ENCODE measurements at places on chromosomes 16 and 17. TPM values are rescaled to one million over a fixed set of nuclear protein-coding genes. Genes with fewer than 3 reads are reported as not detected.

The GABARAPL2 gene
- 96.6 TPM for total RNA-seq

The SLC12A3 gene
- not detected for total RNA-seq

The NEUROD2 gene
- total RNA-seq, result 44.8 TPM

The CCL5 gene
- total RNA-seq, result not detected

The DDX42 gene
- 64.0 TPM for total RNA-seq

The SNRNP25 gene
- 14.3 TPM for total RNA-seq

The HAGHL gene
- total RNA-seq, result 11.4 TPM

The KRT23 gene
- total RNA-seq, result 0.41 TPM

- no peak for DNase-seq
These were observed 5.2 kb upstream of the CORO6 start for GRCh38 chr17:29627951-29628350.

DNA sequence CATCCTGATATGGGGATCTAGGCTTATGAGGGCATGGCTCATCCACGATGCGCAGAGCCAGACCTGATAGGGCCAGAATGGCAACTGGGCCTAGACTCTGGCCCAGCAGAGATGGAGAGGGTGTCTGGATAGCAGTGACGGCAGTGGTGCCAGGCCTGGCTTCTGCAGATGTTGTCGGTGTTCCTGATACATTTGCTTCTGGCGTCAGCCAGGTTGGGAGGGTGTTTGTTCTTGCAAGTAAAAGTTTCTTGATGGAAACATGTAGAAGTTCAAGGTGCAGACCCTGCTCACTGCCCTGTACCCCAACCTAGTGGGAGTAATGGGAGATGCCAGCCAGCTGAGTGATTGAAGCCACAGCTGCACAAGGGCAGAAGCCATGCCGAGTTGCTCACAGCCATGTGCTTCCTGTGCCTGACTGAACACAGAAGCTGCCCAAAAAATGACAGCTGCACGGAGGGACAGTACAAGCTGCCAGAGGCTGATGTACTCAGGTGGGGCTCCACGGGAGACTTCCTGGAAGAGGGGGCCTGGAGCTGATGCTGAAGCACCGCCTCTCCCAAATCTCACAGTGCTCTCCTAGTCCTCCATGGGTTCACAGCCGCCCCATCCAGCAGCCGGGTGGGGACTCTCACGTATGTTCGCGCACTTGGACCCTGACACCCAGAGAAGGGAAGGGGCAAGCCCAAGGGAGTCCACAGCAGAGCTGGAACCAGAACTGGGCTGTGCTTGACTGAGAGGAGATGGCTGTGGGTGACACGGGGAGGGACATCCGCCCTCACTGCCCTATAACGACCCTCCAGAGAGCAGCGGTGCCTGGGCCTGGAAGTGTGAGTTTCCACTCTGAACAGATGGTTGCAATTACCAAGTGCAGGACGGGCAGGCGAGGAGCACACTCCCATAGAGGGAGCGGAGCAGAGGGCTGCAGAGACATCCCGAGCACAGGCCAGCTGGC lies 78.7 kb downstream of the N4BP1 start:
- no peak for DNase-seq

- DNase-seq, result no peak
These were observed 15.0 kb upstream of the RGS9 start for GRCh38 chr17:65121916-65122806.

GRCh38 chr17:6205525-6205924 lies 135.3 kb downstream of the WSCD1 start:
- no peak for DNase-seq

GRCh38 chr16:82240111-82240510 lies 70.1 kb upstream of the MPHOSPH6 start:
- DNase-seq, result no peak

- no peak for DNase-seq
These were observed 2.4 kb downstream of the FBRS start for GRCh38 chr16:30660424-30661261.

- DNase-seq, result no peak
These were observed 43.5 kb downstream of the CYB561 start for GRCh38 chr17:63402431-63403212.

- no peak for DNase-seq
These were observed 90.1 kb downstream of the XYLT1 start for GRCh38 chr16:17380613-17381012.

DNA sequence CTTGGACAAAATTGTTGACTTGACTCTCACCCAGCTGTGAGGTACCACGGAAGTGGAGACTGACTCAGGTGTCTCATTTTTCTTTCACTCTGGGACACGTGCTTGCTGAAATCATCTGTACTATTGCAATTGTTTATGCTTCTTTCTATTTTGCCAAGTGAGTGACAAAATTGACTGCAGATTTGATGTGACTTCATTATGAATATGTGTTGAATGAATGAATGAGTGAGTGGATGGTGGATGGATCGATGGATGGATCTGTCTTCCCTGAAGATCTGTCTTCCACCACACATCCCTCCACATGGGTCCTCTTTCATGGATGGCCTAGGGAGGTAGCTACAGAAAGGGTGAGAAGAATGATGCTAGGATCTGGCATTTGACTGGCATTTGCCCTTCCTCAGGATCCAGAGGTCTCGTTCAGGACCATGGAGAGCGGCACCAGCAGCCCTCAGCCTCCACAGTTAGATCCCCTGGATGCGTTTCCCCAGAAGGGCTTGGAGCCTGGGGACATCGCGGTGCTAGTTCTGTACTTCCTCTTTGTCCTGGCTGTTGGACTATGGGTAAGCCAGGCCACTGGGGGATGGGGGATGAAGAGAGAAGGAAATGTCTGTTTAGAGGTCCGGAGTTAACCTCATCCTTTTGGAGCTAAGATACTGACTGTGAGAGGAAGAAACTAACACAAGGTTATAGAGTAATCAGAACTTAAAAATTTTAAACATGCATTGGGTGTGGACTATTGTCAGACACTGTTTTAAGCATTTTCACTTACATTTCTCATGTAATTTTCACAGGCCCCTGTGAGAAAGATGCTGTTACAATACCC lies 12.7 kb downstream of the SLC5A11 start:
- no peak for DNase-seq

DNA sequence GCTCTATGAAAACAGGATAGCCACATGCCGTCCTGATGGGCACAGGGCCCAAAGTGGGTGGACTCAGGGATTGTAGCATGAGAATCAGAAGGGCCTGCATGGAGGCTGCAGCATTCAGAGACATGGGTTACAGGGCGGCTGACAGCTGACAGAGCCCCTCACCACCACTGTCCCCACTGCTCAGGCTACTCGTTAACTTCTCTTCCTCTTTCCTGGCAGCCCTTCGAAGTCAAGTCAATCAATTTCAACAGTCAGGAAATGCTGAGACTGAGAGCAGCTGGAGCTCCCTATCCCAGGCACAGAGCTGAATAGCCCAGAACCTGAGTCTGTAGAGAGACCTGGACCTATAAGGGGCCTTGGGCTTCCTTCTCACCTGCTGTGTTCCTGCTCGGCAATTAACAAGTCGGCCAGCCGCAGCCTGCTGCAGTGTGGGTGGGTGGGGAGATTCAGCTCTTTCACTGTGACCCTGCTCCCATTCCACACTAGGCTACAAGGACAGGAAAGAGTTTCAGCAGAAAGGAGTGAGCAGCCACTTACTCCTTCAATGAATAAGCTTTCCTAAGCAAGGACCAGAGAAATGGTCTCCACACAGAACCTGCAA lies 76.9 kb downstream of the TEX14 start:
- DNase-seq, result no peak

- DNase-seq, result no peak
These were observed 2.7 kb upstream of the KCNJ18 start for GRCh38 chr17:21689604-21690003.

DNA sequence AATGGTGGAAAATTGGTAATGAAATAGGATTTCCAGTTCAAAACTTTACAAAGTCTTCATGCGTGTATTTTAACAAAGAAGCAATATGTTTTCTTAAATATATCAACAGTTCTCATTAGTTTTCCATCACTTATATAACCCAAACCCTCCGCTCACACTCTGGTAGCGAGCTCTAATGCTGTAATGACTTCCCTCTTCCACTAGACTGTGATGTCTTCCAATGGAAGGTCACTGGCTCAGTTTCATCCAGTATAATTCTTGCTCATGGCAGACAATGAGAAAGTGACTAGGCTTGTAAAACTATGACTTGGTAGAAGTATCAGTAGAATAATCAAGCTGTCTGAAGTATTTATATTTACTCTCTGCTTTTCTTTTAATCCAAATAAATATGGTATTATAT lies 32.8 kb downstream of the NETO2 start:
- DNase-seq, result no peak

DNA sequence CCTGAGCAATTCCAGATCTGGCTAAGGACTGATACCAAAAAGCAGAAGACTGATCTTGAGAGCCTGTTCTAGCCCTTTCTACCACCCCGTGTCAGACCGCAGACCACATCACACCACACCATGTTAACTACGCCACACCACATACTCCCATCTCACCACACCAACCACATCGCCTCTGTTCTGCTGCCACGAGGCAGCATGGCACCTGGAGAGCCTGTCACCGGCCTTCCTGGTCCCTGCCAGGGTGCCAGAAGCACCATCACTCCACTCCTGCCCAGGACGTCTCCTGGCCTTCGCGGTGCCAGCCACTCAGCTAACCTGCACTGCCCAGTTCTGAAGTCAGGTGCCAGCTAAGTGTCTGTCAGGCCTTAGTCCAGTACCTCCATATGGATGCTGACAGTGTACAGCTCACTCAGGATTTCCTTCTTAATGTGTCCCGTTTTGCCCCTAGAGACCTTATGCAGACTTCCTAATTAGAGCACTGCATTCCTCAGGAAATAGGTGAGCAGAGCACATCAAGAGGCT lies 37.2 kb upstream of the BCAR1 start:
- no peak for DNase-seq

GRCh38 chr16:4316108-4316863 lies 419 bp downstream of the GLIS2 start:
- DNase-seq, result no peak

DNA sequence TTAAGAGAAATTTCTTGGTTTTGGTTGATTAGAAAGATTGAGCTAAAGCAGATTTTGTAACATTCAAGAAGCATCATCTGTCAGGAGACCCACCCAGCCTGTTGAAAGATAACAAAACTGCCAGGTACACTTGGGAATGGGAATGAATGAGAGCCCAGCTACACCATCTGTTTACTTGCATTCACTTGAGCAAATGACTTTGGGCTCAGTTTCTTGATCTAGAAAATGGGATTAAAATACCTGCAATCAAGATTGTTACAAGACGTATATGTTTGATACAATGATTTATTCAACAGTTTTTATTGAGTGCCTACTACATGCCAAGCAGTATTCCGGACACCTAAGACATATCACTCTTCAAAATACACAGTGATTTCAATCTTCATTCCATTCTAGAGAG lies 76.3 kb upstream of the HAS3 start:
- DNase-seq, result no peak

- no peak for DNase-seq
These were observed 13.9 kb upstream of the ZCCHC14 start for GRCh38 chr16:87506423-87507350.

DNA sequence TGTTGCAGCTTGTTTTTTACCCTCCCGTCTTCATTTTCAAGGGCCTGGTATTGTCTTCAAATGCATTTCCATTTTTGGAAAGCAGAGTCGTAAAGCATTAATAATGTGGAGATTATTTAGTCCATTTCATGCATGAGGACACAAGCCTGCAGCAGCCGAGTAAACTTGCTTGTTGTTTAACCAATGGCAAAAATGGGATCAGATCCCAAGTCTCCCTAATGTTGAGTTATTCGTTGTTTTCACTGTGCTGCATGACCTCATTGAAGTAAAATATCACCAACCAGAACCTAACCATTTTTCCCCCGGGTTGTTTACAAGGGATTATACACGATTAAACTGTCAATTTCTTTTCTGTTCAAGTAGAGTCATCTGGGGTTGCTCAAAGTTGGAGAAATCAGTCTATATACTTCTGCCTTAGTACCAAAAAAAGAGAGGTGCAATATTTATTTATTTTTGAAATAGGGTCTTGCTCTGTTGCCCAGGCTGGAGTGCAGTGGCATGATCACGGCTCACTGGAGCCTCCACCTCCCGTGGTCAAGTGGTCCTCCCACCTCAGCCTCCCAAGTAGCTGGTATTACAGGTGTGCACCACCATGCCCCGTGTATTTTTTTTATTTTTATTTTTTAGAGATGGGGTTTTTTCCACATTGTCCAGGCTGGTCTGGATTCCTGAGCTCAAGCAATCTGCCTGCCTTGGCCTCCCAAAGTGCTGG lies 12.4 kb downstream of the AMZ2 start:
- no peak for DNase-seq

- no peak for DNase-seq
These were observed 49.8 kb upstream of the CHMP6 start for GRCh38 chr17:80941743-80942422.

GRCh38 chr17:683499-684254 lies 31.0 kb downstream of the VPS53 start:
- DNase-seq, result no peak

DNA sequence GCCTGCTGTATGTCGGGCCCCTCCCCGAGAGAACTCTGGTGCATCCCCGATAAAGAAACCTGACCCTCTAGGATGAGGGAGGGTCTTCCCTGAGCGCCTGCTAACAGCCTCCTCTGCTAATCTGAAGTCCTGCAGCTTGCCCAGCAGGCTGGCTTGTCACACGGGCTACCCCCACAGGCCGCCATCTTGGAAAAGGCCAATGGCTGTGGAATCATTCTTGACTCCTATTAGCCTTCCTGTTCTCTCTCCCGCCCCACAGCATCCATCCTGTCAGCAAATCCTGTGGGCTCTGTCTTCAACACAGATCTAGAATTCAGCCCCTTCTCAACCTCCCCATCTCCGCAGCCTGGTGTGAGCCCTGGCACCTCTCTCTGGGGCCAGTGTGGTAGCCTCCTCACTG lies 12.0 kb downstream of the IL4R start:
- no peak for DNase-seq

GRCh38 chr17:74608511-74608910 lies 15.0 kb downstream of the CD300E start:
- DNase-seq, result no peak

GRCh38 chr17:66717641-66718058 lies 117.3 kb upstream of the CACNG5 start:
- DNase-seq, result no peak

DNA sequence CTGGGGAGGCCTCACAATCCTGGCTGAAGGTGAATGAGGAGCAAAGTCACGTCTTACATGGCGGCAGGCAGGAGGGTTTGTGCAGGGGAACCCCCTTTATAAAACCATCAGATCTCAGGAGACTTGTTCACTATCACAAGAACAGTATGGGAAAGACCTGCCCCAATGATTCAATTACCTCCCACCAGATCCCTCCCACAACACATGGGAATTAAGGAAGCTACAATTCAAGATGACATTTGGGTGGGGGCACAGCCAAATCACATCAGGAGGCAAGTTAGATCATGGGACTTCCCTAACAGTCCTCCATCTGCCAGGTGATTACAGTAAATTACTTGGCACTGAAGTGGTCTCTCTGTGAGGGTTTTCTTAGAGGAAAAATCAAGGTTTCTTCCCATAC lies 5.3 kb downstream of the TMEM114 start:
- DNase-seq, result no peak

DNA sequence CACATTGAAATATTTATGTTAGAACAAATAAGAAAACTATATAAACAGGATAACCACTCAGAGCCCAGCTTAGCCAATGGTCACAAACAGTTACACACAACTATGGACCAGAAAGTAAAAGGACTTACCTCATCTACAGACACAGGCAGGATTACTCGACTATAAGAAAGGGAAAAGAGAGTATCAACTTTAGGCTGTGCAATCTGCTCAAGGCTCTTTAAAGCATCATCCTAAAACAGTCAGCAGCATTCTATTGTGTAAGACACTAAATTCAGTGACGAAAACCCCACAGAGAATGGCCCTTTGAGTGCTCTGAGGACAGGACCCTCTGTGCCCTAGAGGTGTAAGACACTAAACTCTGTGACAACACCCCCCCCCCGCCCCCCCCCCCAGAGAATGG lies 4.2 kb downstream of the PITPNA start:
- no peak for DNase-seq

Data from frontal cortex (tissue), 4 donors.